ENCODE measurements at places on chromosomes 2 and 18.

- no peak for DNase-seq
Observed at GRCh38 chr2:200311139-200311538, 4.6 kb downstream of the SPATS2L start.

DNA sequence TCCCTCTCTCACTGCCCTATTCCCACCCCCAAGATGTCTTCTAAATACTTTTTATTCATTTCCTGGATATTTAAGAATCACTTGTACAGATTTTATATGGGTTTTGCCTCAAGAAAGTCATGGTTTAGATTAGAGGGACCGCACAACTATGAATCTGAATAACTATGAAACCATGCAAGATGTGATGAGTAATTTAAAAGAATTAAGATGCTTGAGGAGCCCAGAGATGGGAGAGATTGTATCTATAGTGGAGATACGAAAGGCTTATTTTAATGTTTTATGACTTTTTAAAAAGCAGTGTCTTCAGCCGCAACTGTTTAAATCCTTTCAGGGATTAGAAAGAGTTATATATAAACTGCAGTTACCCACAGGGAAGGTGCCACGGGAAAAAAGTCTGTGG, 324.1 kb downstream of the LPIN1 start:
- DNase-seq: no peak

- DNase-seq: no peak
Observed at GRCh38 chr2:100902817-100903405, 83.0 kb downstream of the NPAS2 start.

DNA sequence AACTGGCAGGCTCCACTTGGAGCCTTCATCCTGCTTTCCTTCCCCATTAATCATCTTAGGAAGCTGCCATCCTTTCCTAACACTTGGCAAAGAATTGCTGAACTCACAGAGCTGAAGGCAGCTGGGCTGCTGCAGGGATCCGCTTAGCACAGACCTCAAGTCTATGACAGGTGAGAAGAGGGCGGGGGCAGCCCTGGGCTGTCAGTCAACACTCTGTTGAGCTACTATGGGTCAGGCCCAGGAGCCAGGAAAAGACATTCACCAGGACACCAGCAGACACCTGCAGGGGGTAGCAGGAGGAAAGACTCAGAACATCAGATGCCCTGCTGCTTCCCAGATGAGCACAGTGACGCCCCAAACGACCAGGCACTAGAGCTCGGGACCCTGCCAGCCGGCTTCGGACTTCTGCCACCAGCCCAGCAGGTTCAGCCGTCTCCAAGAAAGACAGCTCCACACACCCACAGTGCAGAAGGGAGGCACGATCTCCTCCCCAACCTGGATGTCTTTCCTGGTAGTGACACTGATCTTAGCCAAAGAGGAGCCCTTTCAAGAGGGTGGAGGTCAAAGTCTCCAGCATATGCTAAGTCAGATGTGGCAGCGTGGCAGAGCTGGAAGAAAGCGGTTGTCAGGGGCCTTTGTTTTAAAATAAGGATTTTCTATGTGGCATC, 55.2 kb downstream of the SNORC start:
- no peak for DNase-seq

- peak; percentile 46 for DNase-seq
Observed at GRCh38 chr2:230774348-230774951, 61.8 kb downstream of the CAB39 start.
